Effector CD4-positive, alpha-beta T cell (primary cell): ENCODE measurements at places on chromosomes 3 and 15.

- DNase-seq: no peak
Observed at GRCh38 chr3:193641440-193641775, 48.4 kb downstream of the OPA1 start.

GRCh38 chr15:74781431-74782258 lies at the start of gene CSK:
Gene CSK (plus strand): TSS chr15:74782080. CDS start chr15:74798298, 16,218 bp downstream.
- peak; percentile 68 for DNase-seq

DNA sequence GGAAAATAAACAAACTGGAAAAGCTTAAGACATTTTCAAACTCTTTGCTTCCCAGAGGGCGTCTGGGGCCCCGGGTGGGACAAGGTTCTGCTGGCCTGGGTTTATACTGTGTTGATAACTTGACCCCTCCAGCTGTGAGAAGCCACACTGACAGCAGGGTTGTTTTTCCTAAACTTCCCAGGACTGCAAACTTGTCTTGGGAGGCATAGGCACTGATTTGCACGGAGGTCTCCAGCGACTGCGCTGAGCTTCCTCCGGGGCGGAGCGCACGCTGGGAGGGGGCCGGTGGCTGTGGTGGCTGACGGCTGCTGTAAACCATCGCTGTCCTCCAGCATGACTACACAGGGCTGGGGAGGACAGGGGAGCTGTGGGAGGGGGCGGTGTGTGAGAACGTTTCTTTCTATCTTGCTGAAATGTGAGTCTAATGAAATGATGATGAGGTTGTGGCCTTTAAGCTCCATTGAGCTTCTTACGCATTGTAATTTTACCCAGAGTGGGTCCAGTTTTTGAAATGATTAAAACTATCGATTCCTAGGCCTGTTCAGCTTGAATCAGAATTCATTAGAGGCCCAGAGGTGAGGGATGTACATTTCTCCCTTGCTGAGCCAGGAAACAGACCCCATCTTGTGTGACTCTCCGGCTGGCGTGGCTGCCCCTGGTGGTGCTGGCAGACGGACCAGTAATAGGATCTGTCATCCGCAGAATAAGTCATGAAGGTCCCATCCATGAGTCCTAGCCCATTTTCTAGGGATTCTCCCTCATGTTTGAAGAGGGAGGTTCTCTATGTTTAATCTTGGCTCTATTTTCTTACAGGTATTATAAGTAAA lies 40.5 kb upstream of the VPS8 start:
- DNase-seq: no peak

GRCh38 chr3:123782488-123782887 lies 101.6 kb downstream of the MYLK start:
- no peak for DNase-seq

GRCh38 chr15:42825599-42825998 lies 88.7 kb upstream of the CDAN1 start:
- DNase-seq: no peak

GRCh38 chr3:61613666-61614065 lies 52.3 kb downstream of the PTPRG start:
- DNase-seq: no peak

- DNase-seq: no peak
Observed at GRCh38 chr3:189233225-189233858, 61.6 kb downstream of the TPRG1 start.

GRCh38 chr15:61159901-61160300 lies 69.2 kb downstream of the RORA start:
- no peak for DNase-seq

DNA sequence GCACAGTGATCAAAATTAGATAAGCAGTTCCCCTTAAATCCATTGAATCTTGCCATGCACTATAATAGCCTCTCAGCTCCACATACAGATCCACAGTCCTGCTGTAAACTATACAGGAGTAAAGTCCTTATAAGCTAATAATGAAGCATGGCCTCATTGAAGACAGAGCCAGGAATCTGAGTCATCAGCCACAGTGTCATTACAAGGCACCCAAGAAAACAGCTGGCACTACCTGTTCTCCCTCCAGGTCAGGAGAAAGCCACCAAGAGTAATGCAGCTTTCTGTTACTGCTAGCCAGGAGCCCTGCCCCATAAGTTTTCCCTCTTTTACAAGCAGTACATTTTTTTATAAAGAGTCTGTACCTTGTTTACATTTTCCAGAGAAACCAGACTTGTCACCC lies 27.3 kb downstream of the WDR49 start:
- no peak for DNase-seq

- no peak for DNase-seq
Observed at GRCh38 chr3:194373899-194374298, 4.4 kb upstream of the LRRC15 start.

DNA sequence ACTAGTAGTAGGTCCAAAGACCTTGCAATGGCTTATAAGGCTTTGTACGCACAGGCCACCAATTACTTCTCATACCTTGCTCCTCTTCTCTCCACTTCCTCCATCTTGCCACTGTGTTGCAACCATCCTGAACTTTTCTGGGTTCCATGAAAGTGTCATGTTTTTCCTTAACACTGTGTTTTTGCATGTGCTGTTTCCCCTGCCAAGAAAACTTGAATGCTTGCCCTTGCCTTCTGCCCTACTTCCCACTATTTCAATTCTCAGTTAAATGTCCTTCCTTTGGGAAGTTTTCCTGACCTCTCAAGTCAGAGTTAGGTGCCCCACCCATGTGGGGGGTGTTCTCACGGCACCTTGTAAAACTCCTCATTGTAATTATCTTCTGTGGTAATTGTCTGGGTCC lies 182.8 kb downstream of the THRB start:
- no peak for DNase-seq

DNA sequence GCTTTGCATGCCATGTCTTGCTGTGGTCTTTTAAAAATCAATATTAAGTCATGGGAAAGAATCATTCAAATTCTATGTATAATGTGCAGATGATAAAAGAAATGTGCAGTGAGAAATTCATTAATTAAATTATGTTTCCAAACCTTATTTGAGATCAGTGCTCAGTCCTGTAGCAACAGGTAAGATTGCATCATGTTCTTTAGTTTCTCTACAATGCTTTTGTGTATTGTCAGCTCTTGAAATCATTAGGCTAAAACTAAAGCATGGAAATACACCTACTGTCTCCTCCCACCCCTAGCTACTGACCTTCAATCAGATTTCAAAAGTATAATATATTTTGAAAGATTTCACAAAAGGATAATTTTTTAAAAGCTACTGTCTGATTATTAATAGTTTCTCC lies 612.7 kb downstream of the ROBO2 start:
- DNase-seq: no peak

- DNase-seq: no peak
Observed at GRCh38 chr15:80732167-80732566, 37.1 kb downstream of the ABHD17C start.

DNA sequence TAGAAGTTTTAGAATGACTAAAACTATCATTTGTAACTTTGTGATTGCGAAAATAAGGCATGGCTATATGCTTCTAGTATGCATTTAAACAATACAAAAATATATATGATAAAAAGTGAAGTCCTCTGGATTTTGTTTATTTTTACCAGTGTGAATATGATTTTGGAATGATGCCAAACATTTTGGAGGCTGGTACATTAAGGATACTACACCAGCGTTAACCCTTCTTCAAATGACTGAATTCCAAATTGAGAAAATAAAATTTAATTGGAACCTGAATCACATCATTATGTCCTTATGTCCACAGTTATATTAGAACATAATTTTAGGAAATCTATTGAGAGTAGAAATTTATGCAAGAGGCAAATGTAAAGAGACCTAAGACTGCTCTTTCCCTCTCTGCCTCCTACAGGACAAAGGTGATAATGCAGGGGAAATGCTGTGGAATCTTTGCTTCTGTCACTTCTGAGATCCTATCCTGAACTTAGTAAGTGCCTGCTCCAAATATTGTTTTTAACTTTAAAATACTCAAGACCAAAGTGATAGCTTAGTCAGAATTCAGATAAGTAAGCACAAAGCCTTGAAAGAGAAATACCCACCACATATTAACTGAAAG lies 121.1 kb upstream of the NANOGP8 start:
- DNase-seq: no peak
